ENCODE measurements at places on chromosomes 5 and 9.

DNA sequence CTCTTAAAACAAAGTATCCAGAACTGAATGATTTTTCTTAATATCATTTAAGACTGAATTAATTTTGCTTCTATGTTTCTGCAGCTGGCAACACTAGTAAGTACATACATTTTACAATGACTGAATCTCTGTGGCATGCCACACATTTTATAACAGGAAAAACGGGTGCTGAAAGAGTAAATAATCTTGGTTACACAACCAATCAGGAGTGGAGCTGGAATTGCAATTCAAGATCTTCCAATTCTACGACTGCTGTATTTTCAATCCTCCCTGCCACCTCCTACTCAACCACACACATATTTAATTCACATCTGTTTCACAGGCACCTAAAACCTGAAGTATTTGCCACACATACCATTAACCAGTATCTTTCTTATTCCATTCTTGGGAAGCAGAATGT lies 52.7 kb upstream of the NR5A1 start:
- DNase-seq, result no peak

- DNase-seq, result no peak
These were observed 101.8 kb downstream of the PCSK1 start for GRCh38 chr5:96331210-96331609.

- DNase-seq, result no peak
These were observed 244.0 kb downstream of the ARHGAP26 start for GRCh38 chr5:143014017-143014651.

DNA sequence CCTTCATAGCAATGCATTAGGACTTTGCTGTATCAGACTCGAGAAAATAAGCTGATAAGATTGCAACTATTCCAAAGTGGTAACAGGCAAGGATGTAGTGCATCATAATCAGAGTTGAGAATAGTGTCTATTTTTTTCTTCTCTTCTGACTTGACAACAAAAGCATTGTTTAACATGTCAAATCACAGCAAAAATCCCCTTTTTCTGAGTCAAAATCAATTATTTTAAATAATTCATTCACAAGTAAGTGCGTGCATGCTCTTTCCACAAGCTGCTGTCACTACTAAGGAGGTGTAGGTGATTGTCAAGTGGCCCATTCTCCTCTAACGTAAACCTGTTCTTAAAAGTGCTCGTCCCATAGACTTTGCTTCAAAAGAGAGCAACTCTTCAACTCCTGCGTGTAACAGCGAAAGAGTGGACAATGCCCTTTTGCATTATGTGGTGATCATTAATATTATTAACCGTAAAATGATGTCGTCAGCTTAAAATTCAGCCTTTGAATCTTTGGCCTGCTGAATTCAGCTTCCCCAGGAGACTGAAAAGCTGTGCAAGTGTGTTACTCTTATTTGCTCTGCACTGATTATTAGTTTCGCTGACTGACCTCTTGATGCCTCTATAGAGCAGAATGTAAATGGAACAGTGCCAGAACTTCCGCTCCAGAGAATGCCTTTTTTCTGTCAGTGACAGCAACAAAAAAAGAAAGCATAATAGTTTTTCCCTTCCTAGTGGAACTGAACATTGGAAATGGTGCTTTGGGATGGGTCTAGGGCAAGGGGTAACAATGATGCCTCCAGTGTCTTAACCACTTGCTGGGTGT lies 680.8 kb upstream of the SEMA6A start:
- DNase-seq, result no peak

- no peak for DNase-seq
These were observed 40.6 kb downstream of the SH3PXD2B start for GRCh38 chr5:172413601-172414171.

DNA sequence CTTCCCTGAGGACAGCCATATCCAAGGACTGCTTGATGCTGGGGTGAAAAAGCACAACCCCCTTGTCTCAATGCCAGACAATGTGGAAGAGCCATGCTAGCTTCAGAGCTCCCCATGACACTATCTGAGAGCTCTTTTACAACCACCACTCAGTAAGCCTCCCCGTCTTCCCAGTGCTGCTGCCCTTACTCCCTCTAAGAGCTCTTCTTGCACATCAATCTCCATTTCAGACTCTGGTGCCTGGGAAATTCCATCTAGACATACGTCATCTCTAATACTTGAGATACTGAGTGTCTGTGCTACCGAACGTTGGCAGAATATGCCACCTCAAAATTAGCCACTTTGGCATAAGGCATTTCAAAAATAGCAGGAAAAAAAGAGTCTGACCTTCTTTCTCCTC lies 94.5 kb downstream of the EDIL3 start:
- DNase-seq, result no peak

- no peak for DNase-seq
These were observed 201.0 kb downstream of the WDR70 start for GRCh38 chr5:37580106-37580505.

DNA sequence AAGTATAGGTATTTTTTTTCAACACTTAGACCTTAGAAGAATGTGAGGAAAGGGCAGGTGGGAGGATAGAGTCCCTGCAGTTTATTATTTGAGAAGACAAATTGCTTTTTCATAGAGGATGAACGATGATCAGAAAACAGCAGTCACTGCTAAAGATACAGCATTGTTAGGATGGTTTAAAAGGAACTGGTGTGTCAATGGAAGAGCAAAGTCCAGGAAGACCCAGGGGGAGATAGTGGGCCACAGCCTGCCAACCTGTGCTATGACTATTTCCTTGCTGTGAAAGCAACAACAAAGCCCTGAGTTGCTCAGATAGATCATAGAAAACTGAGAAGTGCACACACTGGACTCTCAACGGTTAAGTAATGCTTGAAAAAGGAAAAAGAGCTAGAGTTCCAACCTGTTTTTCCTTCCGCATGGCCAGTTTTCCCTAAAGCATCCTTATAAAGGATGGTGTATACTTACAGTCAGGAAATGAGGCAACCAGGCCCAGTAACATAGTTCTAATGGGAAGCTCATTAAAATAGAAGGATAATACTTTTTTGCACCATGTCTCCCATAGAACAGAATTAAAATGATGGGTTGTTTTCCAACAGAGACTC lies 153.8 kb downstream of the CEMIP2 start:
- DNase-seq, result no peak

DNA sequence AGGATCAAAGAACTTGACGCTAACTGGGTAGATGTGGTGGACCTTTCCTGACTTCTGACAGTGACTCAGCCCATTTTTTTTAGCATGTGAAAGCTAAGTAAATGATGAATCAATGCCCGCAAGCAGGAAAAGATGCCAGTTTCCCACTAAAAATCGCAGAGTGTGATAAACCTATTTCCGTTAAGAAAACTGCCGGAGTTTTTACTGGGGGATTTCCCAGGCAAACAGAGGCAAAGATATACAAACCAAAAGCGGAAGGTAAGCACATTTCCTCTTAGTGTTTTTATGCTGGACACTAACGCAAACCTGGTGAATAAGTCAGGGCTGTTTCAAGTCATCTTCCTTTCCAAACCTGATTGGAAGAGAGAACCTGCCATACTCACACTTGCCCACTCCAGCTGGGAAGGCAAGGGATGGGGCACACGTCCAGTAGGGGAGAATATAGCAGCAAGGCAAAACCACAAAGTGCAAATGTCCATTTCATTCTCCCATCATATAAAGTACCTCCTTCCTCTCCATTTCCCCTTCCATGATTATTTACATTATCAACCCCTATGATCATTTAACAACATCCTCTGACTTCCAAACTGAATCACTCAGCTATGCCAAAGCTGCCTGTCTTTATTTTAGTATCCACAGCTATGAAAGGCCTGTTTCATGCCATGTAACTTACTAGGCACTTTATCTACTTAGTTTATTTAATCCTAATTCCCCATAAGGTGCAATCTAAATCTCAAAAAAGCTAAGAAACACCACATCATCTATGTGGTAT lies 349.7 kb upstream of the RFX3 start:
- DNase-seq, result no peak

- peak; percentile 96 for DNase-seq
These were observed at the start of gene TRIM41 for GRCh38 chr5:181223058-181223728. Gene TRIM41, plus strand, starts transcription at chr5:181223281. Its CDS starts 719 bp downstream, at chr5:181224000.

DNA sequence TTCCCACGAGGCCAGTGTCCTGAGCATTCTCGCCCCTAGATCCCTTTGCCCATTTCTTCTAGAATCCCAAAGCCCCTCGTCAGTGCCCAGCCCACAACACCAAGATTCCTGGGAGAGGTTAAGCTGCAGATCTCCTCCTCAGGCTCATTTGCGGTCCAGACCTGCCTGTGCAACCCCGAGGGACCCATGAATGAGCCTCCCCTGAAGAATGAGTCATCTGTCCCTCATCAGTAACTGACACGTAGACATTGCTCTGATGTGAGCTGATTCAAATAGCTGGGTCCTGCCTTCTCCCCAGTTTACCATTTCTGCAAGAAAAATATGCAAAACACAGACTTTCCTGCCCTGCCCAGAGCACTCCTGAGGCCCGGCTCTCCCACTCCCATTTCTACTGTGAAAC lies 92.8 kb downstream of the ADCY2 start:
- no peak for DNase-seq

DNA sequence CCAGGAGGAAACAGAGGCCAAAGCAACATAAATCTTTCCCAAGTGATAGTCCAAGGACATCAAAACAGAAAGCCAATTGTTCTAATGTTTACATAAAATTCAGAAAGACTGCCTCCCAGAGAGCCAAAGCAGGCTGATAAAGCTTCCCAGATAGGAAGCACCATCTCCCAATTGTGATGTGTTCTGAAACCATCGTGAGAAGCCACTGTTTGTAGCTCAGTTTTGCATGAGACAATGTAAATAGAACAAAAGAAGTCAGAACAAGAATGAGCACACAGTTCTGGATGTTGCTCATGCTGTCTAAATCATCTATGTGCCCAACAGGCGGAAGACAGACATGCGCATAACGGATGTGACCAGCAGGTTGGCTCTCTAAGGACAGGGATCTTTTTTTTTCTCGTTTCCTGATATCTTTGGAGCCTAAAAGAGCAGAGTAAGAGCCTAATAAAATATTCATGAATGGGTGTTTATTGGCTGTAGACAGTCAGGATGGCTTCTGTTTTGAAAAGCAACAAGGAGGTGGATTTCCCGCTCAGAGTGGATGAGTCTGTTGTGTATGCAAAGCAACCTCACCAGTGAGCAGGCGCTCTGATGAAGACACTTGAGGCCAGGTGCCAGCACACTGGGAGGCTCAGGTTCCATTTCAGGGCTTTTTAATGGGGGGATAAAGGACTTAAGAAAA lies 113.6 kb downstream of the GNA14 start:
- no peak for DNase-seq

DNA sequence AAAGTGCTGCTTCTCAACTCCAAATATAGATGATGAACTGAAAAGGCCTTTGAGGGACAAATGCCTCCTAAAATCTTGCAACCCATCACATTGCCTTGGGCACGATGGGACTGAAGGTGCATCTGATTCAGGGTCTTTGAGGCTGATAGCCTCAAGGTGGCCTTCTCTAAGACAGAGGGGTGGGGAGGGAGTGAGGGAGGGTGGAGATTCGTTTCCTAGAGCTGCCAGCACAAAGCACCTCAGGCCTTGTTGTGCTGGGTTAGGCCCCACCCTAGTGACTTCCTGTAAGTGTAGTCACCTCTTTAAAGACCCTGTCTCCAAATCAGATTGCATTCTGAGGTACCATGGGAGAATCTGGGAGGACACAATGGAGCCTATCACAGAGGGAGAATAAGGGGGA lies 57.1 kb downstream of the BARX1 start:
- DNase-seq, result no peak

- DNase-seq, result no peak
These were observed 420.9 kb upstream of the SGCD start for GRCh38 chr5:155906046-155906445.

DNA sequence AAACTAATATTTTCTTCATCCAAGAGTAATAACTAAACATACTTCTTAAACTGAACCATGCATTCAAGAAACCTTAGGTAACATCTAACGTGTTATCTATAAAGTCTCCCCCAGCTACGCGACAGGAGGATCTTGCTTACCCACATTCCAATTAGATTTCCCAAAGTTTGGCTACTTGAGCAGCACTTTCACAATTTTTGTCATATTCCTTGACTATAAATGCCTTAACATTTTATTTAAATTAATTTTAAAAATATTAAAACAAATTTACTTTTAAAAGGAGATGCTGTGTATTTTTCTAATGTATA lies 25.3 kb upstream of the IFNE start:
- no peak for DNase-seq

DNA sequence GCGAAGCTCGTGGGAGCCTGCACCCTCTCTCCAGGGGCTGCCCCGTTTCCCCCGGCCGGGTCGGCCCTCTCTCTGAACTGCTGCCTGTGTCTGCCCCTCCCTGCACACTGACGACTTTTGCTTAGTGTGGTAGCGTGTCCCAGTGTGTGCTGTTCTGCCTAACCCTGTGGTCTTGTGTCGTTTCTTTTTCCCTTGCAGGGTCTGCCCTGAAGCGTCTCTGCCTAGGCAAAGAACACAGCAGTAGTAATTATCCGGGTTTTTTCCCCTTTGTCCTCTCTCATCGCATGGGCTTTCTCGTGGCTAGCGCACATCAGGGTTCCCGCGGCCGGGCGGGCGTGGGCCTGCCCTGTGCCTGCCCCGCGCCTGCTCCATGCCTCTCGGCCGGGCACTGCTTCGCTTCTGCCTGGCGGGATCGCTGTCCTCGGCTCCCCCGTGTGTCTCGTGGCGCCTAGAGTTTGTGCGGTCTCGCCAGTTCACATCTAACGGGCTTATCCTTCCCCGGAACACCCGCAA lies 122.7 kb downstream of the WNK2 start:
- no peak for DNase-seq

GRCh38 chr5:124668353-124669299 lies 77.8 kb downstream of the ZNF608 start:
- DNase-seq, result no peak

DNA sequence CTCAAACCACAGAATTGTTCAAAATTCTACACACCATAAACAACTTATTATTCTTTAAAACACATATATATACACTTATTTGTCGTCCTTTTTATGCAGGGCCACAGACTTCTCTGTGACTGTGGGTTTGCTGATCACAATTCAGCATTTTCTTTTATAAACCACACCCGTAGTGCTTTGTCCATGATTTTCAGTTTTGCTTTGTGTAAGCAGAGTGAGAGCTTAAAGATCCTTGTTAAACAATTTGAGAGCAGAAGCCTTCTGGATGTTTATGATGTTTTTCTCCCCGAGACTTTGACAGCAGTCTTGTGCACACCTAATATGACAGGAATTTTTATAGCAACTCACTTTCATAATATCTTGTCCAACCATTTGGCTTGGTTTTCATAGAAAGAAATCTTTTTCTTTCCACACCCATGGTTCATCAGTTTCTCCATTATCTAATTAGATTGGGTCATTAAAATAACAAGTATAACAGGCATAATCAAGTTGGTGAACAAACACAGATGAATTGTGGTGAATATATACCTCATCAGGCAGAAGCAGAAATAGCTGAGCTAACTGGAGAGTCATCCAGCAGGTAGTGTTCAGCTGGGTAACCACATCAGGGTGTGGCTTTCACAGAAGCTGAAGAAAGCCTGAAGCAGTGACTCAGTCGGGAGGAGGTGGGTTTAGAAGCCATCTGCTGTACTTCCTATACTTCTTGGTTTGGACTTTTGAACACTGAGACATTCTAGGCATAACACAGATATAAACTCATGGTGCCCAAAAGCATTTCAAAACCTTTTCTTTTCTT lies 232.8 kb downstream of the DOCK8 start:
- peak; percentile 52 for DNase-seq

DNA sequence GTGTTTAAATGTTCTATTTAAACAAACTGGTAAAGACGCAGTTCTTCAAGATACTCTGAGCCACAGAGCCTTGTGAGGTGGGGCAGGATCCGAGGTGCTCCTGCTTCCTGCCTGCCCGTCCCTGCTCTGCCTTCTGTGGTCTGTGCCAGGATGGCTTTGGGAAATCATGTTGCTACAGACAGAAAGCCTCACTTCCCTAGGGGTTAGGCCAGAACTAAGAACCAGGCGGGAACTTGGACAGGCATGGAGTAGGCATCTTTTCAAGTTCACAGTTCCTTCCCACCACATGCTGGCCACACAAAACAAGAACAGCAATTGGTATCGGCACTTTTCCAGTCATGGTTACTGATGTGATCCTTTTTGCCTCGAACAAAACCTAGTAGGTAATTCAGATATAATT lies 67.7 kb upstream of the SPOCK1 start:
- no peak for DNase-seq
